BE2C (cell line): ENCODE measurements at places on chromosomes 12 and 14.

DNA sequence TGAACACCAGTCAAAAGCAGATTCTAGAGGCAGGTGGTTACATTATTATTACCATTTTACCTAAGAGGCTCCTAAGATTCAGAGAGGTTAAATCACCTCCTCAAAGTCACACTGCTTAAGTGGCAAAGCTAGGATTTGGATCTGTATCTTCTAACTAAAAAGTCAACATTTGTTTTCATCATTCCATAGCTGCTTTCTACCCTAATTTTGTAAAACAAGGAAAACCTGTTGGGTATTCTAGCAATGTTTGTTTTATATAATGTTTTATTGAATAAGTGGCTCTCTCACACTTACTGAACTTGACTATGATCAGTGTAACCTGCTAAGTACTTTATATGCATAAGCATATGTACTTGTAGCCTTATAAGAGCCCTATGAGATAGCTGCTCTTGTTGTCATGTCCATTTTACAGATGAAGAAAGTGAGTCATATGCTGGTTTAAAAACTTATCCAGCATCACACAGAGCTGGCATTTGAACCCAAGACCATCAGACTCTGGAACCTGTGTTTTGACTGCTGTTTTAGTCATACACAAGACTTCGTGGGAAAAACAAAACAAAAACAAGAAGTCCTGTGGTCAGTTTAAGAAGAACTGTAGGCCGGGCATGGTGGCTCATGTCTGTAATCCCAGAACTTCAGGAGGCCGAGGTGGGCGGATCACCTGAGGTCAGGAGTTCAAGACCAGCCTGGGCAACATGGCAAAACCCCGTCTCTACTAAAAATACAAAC lies 31.7 kb upstream of the EVL start:
- no peak for DNase-seq

DNA sequence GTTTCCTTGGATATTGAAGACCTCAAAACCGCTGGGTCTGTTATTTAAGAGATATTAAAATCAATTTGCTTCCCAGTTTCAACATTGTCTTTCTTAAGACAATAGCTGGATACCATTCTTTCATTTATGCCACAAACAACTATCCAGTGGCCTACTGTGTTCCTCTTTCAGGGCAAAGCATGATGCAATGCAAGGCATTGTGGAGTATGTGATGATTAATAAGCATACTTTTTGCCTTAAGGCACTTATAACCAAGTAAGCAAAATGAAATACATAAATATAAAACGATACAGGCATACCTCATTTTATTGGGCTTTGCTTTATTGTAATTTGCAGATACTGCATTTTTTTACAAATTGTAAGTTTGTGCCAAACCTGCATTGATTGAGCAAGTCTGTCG lies 45.5 kb downstream of the SCN8A start:
- no peak for DNase-seq

GRCh38 chr14:20456971-20457370 lies 1.9 kb downstream of the APEX1 start:
- DNase-seq, result no peak

- no peak for DNase-seq
Measured at GRCh38 chr14:90820958-90821357, 4.7 kb upstream of the TTC7B start.

- no peak for DNase-seq
Measured at GRCh38 chr12:11815397-11815796, 165.9 kb downstream of the ETV6 start.

DNA sequence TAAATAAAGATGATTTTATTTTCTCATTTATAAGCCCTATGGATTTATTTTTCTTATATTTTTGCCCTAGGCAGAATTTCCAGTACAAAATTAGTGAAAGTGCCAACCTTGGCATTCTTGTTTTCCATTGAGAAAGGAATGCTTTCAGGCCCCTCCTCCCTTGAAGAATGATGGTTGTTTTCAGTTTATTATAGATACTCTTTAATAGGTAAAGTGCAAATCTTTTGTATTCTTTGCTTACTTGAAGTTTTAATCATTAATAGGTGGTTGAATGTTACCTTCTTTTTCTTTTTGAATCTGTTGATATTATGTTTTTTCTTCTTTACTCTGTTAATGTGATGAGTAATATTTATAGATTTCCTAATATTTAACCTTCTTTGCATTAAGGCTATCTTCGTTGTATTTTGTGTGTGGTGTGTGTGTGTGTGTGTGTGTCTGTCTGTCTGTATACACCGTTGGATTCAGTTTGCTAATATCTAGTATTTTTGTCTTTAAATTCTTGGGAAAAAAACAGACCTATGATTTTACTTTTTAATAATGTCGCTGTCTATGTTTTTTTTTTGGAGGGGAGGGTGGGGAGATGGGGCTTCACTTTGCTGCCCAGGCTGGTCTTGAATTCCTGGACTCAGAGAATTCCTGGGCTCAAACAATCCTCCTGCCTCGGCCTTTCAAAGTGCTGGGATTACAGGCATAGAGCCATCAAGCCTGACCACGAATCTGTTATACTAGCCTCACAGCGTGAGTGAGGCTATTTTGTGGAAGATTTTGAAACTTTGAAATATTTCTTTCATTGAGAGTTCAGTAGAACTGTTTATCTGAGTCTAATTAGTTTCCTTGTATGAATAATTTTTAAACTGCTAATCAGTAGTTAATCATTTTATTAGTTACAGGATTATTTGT lies 13.5 kb downstream of the SRGAP1 start:
- no peak for DNase-seq

- DNase-seq, result no peak
Measured at GRCh38 chr14:24634158-24634557, at the start of gene GZMB. GZMB (minus strand) TSS chr14:24634190; CDS start chr14:24634160, 30 bp downstream.

- no peak for DNase-seq
Measured at GRCh38 chr12:51971679-51972421, 20.4 kb downstream of the ACVR1B start.

DNA sequence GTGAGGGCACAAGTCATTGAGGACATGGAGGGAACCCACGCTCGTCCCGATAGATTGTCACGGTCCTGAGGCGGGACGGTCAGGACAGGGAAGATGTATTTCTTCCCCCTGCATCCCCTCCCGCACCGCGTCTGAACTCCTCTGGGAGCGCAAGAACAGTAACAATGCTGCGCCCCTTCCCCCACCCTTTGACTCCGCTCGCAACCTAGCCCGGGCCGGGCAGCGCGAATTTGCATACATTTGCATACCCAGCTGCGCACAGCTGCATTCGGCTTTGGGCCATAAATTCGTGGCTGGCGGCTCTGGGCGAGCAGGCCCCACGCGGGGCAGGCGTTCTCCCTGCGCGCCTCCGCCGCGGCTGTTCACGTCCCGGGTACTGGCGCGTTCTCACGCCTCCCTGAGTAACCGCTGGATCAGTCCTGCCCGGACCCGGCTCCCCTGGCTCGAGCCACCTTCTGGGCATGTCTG lies 29.0 kb upstream of the SMUG1 start:
- DNase-seq, result no peak

GRCh38 chr14:87492561-87492960 lies 500.4 kb downstream of the GALC start:
- no peak for DNase-seq

GRCh38 chr14:96038920-96039632 lies at the start of gene C14orf132:
C14orf132 (plus strand) TSS chr14:96039362; CDS start chr14:96039501, 139 bp downstream.
- peak; percentile 89 for DNase-seq

DNA sequence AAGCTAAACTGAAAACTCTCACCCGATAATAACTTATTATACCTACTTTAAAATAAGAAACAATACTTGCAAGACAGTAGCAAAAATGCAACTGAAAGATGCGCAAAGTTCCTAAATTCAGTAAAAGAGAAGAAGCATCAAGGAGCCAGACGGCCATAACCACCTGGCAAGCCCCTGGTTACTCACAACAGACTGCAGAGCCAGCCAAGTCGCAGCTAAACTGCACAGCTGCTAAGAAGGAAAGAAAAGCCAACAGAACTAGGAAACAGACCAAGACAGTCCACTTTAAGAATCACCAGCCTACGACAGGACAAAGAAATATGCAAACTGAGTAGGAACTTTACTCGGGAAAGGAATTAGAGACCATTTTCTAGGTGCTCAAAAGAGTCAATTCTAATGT lies 127.9 kb downstream of the TMTC1 start:
- DNase-seq, result no peak

DNA sequence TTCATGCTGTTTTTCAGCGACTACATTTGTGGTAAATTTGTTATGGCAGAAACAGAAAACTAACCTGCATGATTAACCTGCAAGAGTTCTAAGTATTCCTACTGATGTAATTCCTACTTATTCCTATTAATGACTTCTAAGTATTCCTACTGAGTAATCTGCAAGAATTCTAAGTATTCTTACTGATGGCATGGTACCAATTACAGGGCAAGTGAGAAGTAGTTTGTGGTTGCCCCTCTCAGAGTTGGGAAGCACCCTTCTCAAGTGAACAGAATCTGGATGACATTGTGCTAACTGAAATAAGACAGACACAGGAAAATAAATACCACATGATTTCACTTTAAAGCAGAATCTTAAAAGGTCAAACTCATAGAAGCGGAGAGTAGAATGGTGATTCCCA lies 100.9 kb upstream of the CPNE8 start:
- no peak for DNase-seq

DNA sequence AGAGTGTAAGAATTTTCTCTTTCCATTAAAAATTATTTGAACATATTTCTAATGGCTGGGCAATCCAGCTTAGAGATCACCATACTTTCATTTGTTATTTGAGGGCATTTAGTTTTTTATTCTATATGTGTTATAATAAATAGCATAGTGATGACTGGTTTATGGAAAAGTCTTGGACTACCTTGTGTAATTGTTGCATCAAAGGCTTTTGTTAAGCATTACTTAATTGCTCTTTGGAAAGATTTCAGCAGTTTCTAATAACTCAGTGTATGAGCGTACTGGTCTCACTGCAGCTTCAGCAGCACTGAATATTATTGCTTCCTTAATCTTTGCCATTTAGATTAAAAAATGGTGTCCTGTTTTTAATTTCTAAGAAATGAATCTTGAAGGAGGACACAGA lies 22.8 kb downstream of the TMEM19 start:
- DNase-seq, result no peak

GRCh38 chr12:63354969-63355368 lies 204.0 kb upstream of the AVPR1A start:
- DNase-seq, result no peak

- no peak for DNase-seq
Measured at GRCh38 chr12:118145113-118145797, 9.3 kb downstream of the PEBP1 start.

DNA sequence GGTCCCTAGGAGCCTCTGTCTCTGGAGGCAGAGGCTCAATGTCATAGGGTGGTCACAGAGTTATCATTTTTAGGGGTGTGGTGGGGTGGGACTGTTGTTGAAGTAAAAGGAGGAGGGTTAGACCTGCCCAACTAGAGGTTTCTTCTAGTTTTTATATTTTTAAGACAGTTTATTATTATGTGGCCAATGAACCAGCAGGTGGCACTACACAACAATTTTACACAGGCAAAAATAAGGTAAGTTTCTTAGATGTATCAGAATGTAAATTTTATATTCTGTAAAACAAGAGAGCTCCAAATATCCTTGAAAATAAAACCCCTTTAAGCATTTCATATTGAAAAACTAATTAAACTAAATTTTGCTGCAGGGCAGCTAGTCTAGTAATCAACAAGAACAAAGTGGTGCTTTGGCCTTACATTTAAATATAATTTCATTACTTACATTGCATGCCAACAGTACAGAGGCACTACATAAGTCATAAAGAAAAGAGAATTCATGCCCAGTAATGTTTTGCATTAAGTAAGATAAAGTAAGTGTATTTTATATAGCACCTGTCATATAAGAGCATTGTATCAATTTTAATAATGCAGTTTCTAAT lies 22.2 kb upstream of the OVCH1 start:
- peak; percentile 36 for DNase-seq

DNA sequence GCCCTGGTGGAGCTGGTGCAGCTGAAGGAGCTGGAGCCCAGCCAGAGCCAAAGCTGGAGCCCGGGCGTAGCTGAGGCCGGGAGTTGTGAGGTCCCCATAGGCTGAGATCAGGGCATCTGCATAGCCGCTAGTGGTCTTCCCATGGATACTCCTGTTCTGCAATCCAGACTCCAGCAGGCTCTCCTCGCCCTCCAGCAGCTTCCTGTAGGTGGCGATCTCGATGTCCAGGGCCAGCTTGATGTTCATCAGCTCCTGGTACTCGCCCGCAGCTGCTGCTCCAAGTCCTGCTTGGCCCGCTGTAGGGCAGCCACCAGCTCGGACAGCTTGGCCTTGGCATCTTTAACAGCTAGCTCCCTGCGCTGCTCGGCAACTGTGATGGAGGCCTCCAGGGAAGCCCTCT lies 966.1 kb downstream of the FSCB start:
- peak; percentile 13 for DNase-seq

DNA sequence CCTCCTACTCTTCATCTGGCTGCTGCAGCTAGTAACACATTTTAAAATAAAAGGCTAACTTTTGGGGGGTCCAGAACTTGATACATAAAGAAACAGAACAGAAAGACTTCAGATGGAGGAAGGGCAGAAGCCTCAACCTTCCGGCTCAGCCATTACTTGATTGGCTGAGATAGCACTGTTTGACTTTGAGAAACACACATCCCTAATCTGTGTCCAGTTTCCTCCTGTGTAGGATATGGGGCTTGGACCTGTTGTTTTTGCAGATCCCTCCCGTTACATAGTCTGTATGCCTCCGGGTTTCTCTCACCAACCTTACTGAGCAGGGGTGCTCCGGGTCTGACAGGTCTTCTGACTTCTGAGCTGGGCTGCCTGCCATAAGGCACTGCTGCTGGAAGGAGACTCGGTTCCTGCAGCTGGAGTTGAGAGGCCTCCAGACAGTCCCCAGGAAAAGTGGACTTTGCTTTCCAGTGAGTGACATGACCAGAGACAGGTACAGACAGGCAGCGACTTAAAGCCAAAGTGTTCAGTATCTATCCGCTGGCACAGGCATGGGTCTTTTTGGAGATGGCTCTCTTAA lies 8.3 kb upstream of the ZNF641 start:
- no peak for DNase-seq

DNA sequence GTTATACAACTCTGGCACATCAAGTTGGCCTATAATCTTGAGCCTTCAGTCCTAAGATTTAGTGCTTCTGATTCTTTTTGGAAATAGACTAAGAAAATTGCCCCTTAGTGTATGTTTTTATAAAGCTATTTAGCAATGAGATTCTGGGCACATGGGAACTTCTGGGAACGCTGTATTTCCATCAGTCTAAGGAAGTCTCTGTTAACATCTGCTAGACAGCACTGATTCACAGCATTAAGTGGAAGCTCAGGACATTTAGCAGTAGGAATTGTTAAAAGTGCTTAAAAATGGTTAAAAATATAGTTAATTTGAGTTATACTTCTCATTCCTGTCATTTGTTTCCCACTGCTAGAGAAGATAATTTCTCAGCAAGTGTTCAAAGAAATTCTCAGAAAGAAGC lies 579.1 kb downstream of the SLC16A7 start:
- DNase-seq, result no peak

DNA sequence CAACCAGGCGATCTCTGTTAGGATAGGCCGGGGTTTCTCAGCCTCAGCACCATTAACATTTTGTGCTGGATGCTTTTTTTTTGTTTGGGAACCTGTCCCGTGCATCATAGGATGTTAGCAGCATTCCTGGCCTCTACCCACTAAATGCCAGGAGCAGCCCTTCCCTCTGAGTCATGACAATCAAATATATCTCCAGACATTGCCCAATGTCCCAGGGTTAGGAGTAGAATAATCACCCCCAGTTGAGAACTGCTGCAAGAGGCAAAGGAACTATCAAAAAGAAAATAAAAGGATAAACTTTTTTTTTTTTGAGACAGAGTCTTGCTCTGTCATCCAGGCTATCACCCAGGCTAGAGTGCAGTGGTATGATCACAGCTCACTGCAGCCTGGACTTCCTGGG lies 76.0 kb downstream of the ACACB start:
- no peak for DNase-seq
